ENCODE measurements at places on chromosomes 6 and 20.

DNA sequence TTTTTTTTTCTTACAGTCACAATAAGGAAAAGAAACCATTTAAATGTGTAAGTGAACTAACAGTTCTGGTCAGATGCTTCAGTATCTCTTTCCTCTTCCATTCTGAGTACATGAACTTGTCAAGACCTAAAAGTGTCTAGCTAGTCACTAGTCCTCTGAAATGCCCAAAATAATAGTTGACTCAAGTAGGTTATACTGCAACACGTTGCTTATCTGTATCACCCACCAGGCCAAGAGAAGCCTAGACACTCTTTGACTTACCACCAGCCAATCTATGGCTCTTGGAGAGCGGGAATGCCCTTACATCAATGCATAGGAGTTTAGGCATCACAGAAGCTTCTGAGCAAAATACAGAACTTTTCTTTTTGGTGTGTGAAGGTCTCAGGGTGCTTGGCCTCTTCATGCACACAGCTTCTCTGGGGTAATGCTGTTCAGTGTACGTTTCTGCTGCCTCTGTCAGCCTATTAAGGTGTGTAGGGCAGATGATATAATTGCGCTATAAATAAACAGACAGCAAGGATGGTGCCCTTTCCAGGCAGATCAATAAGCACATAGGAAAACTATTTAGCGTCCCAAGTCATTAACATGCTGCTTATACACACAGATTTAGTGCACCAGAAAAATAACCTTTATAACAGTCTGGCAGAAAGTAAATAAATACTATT is 7.8 kb upstream of the GFOD1 start:
- DNase-seq: no peak

- peak; percentile 60 for DNase-seq
These were observed 59.3 kb downstream of the KIF6 start for GRCh38 chr6:39665861-39666260.

GRCh38 chr6:36539814-36540568 is 7.3 kb downstream of the STK38 start:
- DNase-seq: no peak

- no peak for DNase-seq
These were observed 294.9 kb downstream of the UTRN start for GRCh38 chr6:144580039-144580438.

DNA sequence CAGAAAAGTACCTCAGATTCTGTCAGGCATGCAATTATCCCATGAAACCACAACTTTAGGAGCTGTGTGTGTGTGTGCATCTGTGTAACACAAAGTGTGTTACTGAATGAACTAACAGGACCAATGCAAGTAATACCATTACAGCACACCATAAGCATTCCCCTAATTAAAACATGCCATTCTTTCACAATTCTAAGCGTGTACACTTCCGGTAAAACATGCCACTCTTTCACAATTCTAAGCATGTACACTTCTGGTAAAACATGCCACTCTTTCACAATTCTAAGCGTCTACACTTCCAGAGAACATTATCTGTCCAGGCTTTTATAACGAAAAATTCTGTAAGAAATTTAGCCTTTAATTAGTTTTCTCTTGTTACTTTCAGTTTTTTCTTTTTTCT is 238.2 kb downstream of the GMDS start:
- DNase-seq: peak; percentile 28

DNA sequence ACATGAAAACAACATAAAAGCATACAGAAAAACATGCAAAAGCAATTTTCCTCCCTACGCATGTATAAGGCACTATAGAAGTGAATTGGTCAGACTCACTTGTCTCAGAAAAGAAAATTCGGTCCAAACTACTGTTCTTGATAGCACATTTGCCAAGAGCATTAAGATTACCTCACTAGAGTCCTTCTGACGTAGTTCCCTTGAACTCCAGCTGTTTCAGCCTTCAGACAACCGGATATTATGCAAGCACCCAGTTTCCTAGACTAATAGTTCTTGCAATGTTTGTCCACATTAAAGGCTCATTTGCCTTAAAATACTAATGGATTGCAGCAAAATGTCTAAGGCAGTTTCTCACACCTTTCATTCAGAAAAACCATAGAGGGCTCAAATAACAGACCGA is 2.5 kb upstream of the CASS4 start:
- DNase-seq: no peak

DNA sequence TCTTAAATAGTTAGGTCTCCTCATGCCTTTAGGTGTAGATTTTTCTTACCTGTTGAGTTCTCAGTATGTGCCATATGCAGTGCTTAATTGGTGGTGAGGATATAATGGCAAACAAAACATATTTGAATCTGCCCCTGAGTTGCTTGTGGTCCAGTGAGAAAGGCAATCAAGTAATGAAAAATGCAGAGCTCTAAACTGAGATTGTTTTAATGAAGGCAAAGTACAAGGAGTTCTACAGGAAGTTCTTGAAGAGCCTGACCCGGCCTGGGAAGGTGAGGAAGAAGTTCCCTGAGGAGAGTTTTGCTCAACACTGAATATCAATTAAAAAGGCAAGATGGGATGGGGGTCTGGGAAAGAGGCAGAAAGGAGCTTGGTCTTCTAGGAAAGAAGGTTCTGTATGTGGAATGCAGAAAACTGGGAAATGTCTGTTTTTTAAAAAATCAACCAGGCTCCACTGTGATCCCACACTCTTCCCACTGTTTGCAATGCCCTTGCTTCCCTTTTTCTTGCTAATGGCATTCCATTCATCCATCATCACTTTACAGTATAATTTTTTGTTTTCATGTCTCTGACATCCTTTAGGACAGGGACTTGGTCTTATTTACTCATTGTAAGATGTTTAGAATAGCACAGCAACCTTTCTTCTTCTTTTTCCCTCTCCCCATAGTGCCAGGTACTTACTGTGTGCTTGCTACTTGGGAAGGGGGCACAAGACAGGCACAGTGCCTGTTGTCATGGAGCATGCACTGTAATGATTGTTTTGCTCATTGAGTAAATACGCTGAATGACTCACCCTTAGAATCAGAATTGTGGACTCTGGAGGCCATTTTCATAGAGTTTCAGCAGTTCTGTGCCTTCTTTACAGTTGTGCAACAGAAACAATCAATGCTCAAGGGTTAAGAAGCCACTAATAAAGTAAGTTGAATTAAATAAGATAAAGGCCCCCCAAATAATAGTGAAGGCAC is 64.3 kb downstream of the ANKS1A start:
- peak; percentile 42 for DNase-seq

GRCh38 chr6:4941782-4942672 is 61.8 kb downstream of the RPP40 start:
- DNase-seq: peak; percentile 98

- DNase-seq: no peak
These were observed 34.1 kb downstream of the ERGIC3 start for GRCh38 chr20:35575958-35576357.

DNA sequence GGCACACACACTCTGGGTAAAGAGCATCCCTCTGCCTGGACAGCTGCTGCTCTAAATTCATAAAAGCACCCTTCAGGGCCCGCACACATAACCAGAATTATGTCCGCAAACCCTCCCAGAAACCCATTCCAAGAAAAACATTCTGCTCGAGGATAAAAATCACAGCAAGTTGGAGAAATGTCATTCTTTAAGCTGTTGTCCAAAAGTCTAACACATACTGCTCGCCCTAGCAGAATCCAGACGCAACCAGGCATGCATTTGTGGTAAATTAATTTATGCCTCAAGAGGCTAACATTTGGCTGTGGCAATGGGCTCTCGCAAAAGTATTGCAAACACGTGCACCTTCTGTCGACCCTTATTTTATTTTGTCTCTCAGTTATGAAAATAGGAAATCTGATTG is 116.1 kb upstream of the INSM1 start:
- DNase-seq: no peak

DNA sequence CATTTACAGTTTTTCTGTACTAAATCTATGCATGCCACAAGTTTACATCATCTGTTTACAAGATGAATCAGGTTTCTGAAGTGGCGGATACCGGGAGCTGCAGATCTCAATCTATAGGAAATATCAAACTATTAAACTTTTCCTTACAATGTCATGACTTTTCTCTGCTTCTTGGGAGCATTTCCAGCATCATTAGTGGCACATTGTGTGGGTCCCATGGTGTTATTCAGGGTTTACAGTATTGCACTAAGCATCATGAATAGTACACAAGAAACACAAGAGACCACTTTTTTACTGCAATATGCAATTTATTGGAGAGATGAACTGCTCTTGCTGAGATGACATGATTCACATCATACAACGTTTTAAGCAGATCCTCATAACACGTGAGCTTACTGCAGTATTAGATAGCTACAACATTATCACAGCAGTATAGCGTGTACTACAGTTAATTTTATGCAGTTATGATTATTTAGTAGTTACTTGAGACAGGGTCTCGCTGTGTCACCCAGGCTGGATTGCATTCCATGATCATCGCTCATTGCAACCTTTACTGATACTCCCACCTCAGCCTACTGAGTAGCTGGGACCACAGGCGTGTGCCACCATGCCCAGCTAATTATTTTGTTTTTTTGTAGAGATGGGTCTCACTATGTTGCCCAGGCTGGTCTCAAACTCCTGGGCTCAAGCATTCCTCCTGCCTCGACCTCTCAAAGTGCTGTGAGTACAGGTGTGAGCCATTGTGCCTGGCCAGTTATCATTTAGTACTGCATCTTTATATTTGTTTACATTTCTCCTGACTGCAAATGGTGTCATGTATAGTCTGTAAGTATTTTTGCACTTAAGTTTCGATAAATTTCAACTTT is 18.4 kb downstream of the BLTP3A start:
- DNase-seq: no peak

GRCh38 chr6:166630462-166630861 is 3.4 kb upstream of the RPS6KA2 start:
- DNase-seq: no peak

Measured in fibroblast of skin of right quadriceps (primary cell).